NCI-H69 (cell line): ENCODE measurements at places on chromosomes 11 and 22.

DNA sequence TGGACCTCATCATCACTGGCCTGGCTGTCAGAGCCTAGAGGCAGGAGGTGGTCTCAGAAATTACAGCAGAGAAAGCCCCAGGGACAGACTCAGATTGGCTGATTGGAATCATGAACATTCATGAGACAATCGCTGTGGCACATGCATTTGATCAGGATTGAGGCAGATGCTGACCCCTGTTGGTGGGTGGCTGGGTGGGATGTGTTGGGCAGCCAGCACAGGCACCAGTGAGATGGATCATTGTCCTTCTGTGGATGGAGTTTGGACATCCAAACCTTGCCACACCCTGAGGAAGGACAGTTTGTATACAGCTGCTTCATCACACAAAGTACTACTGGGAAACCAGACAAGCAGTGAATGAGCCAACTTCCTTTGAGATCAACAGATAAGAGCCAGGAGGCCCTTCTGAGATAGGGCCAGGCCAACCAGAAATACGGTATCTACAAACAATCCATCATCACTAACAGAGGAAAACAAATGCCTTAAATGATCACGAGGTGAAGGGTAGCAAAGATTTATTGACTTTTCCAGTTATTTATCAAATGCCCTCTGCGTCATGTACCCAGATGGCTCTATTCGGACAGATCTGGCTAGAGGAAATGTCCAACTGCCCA, 17.3 kb downstream of the COMMD9 start:
- no peak for DNase-seq

- DNase-seq: no peak
Observed at GRCh38 chr11:84522331-84522730, 1104.8 kb downstream of the DLG2 start.

DNA sequence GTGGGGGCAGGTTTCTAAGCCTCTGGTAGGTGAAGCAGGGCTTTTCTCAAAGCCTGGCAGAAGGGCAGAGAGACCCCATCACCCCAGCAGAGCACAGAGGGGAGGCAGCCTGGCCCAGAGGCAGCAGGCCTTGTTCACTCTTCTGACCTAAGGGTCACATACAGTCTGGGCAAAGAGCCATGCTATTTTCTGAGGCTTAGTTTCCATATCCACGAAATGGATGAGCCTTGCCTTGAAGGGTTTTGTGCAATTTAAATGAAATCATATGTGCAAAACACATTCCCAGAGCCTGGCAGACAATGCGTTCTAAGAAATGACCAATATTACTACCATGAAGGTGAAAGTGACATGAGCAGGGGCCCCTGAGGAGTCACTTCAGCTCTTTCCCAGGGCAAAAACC, 44.5 kb downstream of the HIRA start:
- DNase-seq: no peak

DNA sequence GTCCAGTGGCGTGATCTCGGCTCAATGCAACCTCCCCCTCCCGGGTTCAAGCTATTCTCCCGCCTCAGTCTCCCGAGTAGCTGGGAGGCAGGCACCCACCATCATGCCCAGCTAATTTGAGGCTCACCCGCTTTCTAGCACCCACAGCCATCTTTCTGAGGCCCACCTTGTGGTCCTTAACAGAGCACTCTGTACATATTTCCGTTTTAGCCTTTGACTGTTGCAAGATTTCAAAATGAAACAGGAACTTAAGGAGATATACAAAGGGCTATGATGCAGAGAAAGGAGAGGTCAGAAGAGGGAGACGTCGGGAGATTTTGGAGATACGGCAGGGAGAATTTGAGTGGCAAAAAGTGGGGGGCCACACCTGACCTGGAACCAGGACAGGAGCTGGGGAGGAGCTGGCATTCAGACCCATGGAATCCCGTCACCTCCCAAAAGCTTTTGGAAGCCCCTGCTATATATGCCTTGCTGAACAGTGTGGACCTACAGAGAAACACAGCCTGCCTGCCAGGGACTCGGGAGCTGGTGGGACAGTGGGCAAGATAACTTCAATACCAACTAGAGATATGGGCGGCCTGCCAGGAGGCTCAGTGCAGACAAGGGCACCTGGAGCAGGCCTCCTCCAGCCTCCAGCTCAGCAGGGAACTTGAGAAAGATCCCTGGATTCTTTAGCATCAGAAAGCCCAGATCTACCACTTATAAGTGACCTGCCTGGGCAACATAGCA, 8.0 kb upstream of the CLCF1 start:
- DNase-seq: no peak

- DNase-seq: no peak
Observed at GRCh38 chr22:20983081-20983771, 1.1 kb downstream of the LZTR1 start.

DNA sequence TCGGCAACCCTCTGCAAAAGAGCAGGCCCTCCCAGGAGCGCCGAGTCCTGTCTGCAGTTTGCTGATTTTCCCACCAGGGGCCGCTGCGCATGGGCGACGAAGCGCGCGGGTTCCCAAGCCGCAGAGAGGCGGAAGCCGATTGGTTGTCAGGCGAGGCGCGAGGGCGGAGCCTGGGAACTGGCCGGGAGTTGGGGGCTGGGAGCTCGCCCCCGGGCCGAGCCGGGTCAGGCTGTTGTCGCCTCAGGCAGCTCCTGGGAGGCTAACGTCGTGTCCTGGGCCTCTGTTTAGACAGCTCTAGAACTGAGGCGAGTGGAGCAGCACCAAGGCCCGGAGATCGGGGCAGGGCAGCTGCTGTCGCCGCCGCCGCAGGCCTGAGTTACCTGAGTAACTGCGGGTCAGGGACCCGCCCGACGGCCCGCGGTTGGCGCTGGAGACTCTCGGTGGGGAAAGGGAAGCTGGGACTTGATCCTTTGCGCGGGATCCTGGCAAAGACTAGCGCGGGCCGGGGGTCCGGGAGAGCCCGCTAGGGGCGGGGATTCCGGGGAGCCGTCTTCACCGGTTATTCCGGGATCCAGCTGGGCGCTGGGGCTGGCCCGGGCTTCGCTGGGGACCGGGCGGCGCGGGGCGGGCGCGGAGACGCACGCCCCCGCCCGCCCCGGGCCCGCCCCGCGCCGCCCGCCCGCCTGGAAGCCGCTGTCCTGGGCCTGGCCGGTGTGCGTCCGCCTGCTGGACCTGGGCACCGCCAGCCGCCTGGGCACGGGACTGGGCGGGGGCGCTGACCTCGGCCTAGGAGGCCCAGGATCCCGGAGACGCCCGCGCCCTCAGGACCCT, at the start of gene STIM1:
STIM1 (plus strand) TSS at position 688 of the 831 bp plus-strand sequence. CDS start 607 bp downstream, outside the sequence.
- DNase-seq: peak; percentile 95
